ENCODE measurements at places on chromosomes 5 and 9.
A peak's percentile ranks its signal among the peaks of the same experiment; 100 is the strongest.

- no peak for DNase-seq
Observed at GRCh38 chr9:91805031-91805430, 145.0 kb downstream of the ROR2 start.

DNA sequence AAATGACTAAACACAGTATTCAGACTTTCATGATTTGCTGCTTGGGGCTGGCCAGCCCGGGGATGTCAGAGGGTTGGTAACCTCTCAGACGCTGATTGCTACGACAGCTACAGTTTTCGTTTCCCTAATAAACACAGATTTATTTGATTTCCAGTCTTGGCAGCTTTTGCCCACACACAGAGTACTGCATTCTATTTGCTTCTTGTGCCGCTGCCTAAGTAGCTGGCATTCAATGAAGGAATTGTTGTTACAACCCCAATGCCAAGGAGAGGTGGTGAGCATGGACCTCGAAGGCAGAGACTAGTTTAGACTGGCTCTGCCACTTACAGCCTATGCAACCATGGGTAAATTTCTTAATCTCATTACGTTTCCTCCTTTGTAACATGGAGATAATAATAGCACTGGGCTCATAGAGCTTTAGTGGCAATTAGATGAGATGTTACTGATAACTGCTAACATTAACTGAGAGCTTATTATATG, 247.1 kb upstream of the PANK3 start:
- no peak for DNase-seq

DNA sequence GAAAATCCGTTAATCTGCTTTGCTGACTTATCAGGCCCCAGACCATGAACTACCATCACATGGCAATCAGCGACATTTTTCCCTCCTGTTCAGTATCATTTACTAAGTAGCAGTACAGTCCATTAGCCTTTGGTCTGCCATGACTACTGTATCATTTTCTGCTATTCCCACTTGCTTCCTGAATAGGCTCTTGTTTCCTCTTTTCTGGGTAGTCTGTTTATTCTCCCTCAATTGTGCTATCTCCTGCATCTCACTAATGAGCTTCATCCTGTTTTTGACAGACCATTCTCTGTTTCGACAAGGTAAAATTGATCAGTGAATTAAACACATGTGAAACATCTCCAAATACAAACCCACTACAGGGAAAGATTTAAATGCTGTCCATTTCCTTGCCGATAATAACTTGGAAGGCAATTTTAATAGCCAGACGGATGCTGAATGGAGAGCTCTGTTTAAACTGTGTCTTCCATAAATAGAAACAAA, 263.5 kb upstream of the ANKRD55 start:
- no peak for DNase-seq

DNA sequence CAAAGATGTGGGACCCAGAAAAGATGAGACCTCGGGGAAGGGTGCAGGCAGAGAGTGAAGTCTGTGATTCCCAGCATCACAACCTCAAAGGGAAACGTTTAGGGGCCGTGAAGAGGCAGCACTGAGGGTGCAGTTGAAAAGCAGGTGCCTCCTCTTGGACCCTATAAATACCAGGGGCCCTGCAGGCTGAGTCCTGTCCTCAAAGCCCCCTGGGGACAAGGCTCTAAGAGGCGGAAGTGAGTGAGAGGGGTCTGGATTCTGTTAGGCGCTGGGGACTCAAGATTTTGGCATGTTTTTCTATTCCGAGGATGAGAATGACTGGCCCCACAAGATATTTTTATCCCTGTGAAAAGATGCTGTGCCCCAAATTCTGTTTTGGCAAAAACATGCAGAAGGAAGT, 107.8 kb downstream of the THBS4 start:
- DNase-seq = no peak

DNA sequence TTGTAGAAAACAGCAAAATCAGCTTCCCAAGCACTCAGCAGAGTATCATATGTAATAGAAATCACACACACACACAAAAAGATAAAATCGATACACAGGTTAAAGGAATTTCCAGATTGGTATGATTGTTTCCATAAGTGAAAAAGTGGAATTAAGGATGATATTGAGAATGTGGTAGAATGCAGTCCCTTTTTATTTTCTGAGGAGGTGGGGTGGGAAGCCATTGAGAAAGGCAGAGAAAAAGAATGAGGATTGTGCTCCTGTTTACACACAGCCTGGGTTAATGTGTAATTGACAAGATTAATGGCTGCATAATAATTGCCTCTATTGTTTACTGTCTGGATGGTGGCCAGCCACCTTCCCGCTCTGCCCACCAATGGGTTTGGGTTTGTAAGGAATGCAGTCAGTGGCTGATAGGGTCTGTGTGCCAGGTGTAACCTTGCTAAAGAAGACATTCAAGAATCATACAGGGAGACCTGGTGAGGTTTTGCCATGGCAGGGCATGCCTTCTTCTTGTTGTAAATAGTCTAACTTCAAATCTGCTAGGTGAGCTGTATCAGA, 177.2 kb upstream of the MAP3K1 start:
- no peak for DNase-seq

GRCh38 chr9:18939943-18940342, 93.1 kb downstream of the SAXO1 start:
- DNase-seq = no peak

GRCh38 chr9:784202-784601, 57.3 kb upstream of the DMRT1 start:
- no peak for DNase-seq

- no peak for DNase-seq
Observed at GRCh38 chr5:38373743-38374142, 115.4 kb downstream of the EGFLAM start.

DNA sequence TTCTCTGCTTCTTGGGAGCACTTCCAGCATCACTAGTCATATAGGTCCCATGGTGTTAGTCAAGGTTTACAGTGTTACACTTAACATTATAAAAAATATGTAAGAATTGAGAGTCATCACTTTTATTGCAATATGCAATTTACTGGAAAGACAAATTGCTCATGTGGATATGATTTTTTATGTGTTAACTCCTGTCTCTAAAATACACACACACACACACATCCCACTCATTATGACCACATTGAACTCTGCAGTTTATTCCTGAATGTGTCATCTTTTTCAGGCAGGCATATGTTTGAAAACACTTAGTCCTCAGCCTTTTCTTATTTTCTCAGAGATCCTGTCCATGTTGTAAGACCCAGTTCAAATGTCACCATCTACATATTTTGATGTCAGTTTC, 148.5 kb upstream of the MRPS30 start:
- DNase-seq = no peak

- DNase-seq = no peak
Observed at GRCh38 chr5:57302164-57302563, 128.3 kb downstream of the GPBP1 start.

DNA sequence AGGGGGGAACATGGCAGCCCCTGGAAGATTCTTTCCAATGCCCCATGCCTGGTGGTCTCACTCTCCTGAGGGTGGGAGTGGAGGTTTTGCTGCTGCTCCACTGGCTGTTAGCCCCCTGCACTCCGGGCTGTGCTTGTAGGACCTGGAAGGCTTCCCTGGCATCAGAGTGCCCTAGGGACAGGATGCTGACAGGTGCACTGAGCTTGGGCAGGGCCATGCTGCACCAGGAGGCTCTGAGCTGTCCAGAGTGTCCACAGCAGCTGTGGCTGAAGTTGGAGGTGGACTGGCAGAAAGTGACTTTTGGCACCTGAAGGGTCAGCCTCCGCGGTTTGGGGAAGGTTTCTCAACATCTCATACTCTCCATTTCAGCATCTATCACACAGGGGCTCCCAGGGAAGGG, 249.1 kb downstream of the GADD45G start:
- no peak for DNase-seq

GRCh38 chr5:38316544-38317224, 58.3 kb downstream of the EGFLAM start:
- peak; percentile 81 for DNase-seq

GRCh38 chr5:13673511-13673910, 271.0 kb downstream of the DNAH5 start:
- DNase-seq = no peak
